ENCODE measurements at places on chromosomes 7 and 10. TPM values are rescaled to one million over a fixed set of nuclear protein-coding genes. Genes with fewer than 3 reads are reported as not detected.

- no peak for DNase-seq
Measured at GRCh38 chr10:23055424-23056185, 39.8 kb upstream of the MSRB2 start.

- no peak for DNase-seq
Measured at GRCh38 chr7:123935436-123936381, 10.7 kb downstream of the SPAM1 start.

- DNase-seq = no peak
Measured at GRCh38 chr7:1134951-1135350, 25.0 kb downstream of the ZFAND2A start.

- DNase-seq = peak; percentile 31
Measured at GRCh38 chr10:47372726-47373125, 11.4 kb downstream of the ZNF488 start.

DNA sequence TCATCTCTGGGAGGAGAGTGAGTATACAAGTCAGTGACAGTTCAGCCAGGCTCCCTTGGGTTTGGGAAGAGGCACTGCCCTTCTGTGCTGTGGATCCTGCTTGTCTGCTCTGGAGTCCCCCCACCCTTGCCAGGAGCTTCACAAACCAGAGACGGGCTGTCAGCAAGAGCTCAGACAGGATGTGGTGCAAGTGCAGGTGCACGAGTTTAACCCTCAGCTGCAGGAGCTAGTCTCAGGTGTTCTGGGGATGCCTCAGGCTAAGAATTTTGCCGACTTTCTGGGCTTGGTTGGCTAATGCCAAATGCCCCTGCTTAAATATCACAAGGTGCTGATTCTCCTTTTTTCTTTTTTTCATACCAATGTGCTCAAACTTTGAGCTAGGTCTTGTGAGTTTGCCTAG is 22.3 kb downstream of the ZNF783 start:
- DNase-seq = no peak

- DNase-seq = no peak
Measured at GRCh38 chr10:7479861-7480598, 69.2 kb upstream of the SFMBT2 start.

DNA sequence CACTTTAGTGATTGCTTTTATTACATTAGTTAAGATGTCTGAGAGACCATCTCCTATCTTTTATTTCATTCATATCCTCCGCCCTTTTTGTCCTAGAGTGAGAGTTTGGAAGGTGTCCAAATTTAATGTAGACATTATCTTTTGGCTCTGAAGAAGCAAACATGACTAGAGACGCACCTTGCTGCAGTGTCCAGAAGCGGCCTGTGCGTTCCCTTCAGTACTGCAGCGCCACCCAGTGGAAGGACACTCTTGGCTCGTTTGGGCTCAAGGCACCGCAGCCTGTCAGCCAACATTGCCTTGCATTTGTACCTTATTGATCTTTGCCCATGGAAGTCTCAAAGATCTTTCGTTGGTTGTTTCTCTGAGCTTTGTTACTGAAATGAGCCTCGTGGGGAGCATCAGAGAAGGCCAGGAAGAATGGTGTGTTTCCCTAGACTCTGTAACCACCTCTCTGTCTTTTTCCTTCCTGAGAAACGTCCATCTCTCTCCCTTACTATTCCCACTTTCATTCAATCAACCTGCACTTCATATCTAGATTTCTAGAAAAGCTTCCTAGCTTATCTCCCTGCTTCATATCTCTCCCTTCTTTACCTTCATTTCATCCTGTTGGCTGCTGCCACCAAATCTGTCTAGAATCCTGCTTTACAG is 10.4 kb upstream of the CLCN1 start:
- peak; percentile 92 for DNase-seq

DNA sequence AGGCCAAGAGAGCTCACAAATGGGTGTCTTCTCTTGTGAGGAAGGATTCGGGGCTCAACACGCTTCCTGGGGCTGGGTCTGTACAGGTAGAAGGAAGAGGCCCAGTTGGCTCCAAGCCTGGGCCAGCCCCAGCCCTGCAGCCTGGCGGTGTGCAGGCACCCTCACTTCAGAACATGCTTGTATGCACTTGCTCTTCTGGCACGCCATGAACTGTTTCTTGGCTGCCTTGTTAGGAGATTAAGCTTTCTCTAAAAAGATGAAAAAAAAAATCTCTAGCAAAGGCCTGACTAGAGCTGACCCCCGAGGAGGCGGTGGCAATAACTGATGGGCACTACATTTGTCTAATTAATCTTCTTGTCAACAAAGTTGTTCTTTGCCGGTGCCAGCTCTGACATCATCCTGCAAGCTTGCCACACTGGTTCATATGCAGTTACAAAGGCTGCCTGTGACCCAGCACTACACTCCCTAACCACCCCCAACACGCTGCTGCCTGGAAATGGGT is 94.7 kb downstream of the WDR11 start:
- DNase-seq = no peak

DNA sequence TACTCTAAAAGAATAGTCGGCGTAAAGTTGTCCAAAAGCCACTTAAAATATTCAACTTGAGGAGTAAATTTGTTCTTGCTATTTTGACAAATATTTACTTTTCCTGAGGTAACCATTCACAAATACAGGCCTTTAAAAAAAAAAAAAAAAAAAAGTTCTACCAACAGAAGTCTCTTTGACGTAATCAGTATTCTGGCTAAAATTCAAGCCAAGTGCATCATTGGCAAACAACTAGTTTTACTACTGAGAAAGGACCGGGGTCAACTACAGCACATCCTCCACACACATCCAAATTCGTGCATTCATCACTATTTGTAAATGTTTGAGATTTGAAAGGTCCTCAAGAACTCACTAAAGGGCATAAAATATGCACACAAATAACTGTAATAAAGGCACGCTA is 2.0 kb downstream of the OAT start:
- DNase-seq = no peak

- no peak for DNase-seq
Measured at GRCh38 chr7:15525652-15526263, 36.1 kb downstream of the AGMO start.

DNA sequence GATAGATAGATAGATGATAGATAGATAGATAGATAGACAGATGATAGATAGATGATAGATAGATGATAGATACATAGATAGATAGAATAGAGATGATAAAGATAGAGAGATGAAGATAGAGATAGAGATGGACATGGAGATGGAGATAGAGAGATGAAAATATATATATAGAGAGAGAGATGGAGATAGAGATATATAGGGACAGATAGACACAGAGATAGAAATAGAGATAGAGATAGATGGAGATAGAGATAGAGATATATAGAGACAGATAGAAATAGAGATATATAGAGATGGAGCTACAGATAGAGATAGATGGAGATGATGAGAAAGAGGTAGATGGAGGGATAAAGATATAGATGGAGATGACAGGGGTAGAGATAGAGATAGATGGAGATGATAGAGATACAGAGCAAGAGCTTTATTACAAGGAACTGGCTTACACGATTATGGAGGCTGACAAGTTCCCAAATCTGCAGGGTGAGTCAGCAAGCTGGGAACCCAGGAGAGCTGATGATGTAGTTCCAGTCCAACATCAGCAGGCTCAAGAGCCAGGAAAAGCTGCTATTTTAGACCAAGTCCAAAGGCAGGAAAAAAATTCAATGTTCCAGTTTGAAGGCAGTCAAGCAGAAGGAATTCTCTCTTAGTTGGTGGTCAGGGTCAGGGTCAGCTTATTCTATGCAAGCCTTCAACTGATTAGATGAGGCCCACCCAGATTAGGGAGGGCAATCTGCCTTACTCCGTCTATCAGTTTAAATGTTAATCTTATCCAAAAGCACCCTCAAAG is 37.1 kb downstream of the CAV1 start:
- no peak for DNase-seq

GRCh38 chr7:149171892-149172533 is 23.3 kb upstream of the ZNF282 start:
- DNase-seq = no peak

DNA sequence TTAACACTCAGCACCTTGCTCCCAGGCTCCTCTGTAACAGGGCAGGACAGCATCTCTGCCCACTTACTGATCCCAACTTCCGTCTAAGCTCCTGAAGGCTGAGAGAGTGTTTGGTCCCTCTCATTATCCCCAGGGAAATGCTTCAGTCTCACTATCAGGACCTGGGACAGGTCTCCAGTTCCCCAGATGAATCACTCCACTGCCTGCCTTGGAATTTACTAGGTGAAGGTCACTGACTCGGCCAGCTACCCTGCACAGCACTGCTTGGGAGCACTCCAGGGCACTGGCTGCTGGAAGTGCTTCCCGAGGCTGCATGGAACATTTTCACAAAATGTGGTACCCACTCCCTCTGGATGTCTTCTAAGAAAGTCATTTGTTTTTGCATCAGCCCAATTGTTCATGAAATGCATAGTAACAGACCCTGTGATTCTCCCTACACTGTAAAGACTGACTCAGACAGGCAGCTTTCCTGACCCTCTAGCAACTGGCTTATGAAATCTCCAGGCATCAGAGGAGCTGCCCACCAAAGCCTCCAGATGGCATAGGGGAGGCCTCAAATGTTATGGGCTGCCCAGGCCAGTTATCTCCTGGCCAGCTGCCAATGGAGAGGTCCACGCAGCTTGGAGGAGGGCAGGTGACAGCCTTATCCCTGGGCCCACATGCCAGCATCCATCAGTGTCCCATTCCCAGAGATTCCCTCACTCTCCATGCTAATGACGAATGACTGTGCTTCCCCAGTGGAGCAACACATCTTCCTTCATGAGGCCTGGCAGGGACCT is 89.1 kb downstream of the GFRA1 start:
- peak; percentile 82 for DNase-seq

DNA sequence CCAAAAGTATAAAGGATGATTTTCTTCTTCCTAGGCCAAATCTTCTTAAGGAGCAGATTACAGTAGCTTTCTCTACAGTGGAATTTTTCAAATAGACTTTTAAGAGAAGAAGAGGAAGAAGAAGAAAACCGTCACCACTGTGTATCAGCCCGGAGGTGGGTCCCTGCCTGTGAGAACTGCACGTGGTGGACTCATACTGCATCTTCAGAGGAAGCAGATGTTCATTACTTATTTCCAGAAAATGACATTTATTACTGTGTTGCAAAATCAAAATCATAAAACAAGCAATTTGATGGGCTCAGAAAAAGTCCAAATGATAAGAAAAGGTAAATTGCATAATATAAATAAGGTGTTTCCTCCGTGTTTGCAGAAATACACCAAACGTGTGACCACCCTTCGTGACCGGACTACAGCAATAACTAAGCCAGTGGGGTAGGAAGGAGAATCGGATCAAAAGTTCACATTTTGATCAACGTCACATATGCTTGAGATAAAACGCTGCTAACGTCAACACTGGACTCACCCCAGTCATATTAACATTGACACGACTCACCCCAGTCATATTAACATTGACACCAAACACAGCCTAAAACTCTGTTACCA is 179.2 kb downstream of the PTPRN2 start:
- no peak for DNase-seq

DNA sequence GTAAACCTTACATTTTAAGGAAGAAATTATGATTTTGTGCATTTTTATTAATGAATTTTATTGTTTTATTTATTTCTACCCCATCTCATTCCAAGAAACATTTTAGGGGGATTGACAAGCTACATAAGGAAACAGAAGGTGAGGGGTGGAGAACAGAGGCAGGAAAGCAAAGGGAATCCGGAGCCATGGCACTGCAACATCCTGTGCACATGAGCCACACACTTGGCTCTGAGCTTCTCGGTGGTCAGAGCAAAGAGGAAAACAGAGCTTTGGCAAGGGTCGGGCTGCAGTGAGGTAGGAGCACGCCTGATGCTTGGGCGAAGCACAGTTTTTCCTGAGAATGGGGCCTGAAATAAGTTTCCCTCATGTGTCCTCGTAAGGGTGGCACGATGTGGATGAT is 68.9 kb downstream of the COL13A1 start:
- peak; percentile 58 for DNase-seq

- DNase-seq = no peak
Measured at GRCh38 chr7:21565614-21566013, 22.8 kb downstream of the DNAH11 start.

DNA sequence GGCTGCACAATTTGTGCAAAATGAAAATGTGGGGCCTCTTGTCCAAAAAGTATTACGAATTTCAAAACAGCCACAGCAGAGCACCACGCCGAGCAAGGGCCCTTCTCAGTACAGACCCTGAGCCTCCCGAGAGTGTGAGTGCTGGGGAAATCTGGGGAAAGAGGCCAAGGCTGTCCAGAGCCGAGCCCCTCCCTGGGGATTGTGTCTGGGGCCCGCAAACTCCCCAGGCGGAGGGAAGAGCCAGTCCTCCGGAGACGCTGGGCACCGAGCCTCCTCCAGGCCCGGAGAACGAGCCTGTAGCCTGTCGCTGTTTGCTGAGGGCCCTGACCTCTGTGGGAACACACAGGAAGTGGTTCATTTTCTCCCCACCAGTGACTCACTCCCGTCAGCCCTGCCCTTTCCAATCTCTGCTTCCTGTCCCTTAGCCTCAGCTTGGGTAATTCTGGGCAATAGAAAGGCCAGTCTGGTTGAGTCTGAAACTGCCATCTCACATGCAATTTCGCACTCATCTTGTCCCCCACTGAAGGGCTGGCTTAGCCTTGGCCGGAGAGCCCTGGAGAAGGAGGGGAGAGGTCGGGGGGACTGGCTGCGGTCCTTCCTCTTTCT is 19.5 kb upstream of the GNA12 start:
- DNase-seq = peak; percentile 82

DNA sequence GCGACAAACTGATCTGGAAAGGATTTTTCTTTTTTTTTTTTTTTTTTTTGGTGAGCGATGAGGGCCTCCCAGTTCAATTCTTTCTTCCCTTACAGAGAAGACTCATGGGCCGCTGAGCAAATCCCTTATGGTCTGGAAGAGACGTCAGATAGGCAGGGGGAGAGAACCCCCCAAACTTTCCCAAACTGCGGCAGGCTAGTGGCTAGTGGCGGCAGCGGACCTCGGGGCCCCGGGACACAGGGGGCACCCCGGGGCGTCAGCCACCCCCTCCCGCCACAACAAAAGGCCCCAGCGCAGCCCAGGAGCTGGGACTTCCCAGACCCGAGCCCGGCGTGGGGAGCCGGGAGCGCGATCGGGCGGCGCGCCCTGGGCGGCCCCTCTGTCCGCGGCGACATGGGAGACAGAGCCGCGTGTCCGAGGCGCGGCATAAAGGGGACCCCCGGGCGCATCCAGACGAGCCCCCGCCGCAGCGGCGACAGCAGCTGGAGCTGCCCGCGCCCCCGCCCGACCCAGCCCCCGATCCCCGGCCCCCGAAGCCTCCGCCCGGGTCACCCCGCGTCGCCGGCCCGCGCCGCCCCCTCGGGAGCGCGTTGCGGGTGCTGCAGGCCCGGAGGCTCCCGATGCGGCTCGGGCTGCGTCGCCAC is 755 bp downstream of the FAM171A1 start:
- DNase-seq = peak; percentile 71

GRCh38 chr7:128114806-128115205 is 83.6 kb upstream of the LRRC4 start:
- peak; percentile 17 for DNase-seq

Gene PVRIG
- total RNA-seq = not detected

Gene SNX8
- total RNA-seq = 53.0 TPM

Gene CCM2
- 37.4 TPM for total RNA-seq

Gene NUTM2E
- total RNA-seq = 0.63 TPM

Data from endodermal cell (in vitro differentiated cells).